ENCODE measurements at places on chromosomes 7 and 10.

DNA sequence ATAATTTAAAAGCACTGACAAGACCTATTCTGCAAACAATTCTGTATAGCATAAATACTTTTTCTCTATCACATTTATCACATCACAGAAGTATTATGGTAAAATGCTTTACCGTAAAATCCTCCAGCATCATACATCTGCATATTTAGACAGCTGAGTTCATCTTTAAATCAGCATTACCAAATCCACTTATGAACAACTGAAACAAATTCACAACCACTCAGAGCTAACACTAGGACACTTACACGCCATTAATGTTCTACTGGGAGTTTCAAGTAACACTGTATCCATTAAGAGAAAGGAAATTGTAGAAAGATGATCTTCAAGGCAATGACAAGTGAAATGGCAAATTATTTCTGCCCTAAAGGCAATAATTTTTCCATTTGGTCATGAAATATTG lies 105.7 kb upstream of the DKK1 start:
- DNase-seq = no peak

DNA sequence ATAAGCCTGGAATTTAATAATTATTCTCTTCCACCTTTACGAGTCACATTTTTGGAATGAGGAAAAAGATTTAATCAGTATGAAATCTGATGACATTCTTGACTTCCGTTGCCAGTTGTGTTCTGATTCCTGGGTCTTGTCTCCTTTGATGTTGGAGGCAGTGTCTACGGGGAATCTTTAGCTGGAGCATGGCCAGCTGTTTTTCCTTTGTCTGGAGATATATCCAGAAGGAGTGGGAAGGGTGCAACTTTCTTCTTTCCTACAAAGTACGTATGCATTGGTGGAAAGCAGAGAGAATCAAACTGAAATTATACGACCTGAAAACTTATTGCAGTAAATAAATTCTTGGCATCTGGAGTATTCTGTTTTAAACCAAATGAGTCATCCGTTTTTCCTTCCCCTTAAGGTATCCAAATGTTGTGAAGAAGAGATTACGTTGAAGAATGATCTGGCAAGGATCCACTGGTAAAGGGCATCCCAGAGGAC lies 6.9 kb upstream of the GNG11 start:
- no peak for DNase-seq

- no peak for DNase-seq
Measured at GRCh38 chr7:68911754-68912153, 686.5 kb upstream of the AUTS2 start.

- no peak for DNase-seq
Measured at GRCh38 chr7:112770051-112770450, 20.1 kb downstream of the TMEM168 start.

GRCh38 chr7:15057272-15057671 lies 154.7 kb upstream of the DGKB start:
- no peak for DNase-seq

DNA sequence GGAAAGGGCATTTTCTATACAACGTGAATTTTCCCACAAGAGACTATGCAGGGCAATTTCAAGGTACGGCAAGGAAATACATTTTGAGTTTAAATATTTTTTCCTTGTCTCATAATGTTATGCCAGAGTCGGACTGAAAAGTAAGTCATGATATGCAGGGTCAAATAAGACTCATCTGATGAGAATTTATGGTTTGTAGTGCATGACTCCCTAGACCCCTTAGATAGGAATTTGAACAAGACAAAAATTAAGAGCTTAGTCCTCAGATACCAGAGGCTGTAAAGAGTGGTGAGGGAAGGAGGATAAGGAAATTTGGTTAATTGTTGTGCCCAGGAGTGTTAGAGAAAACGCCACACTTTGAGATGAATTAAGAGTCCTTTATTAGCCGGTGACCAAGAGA lies 616.6 kb downstream of the XPNPEP1 start:
- no peak for DNase-seq

GRCh38 chr10:48670978-48671913 lies 13.4 kb upstream of the WDFY4 start:
- DNase-seq = no peak

- no peak for DNase-seq
Measured at GRCh38 chr10:11169976-11170375, 152.3 kb downstream of the CELF2 start.

DNA sequence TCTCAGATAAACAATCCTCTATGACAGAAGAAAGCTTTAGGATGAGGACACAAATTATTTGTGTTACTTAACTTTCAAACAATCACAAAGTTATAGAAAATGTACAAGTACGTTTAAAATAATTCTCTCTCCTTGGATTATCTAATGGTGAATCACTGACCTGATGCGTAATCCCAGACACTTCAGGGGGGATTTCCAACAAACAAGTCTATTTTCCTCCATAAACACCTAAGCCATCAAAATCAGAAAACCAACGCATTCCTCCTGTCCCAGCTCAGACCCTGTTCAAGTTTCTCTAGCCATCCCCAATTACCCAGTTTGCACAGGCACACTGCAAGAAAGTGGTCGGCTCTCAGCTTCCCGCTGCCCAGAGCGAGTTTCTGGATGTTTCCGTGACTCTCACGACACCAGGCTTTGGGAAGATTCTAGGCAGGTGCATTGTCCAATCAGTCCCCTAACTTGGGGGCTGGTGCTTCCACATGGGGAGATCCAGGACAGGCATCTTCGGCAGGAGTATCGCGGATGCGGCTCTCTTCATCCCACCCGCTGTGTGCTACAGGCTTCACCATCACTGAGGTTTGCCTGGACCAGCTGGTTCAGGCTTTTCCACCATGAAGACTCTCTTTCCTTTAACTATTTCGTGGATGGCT lies 200.0 kb downstream of the ZMYND11 start:
- no peak for DNase-seq

GRCh38 chr7:39969431-39969830 lies 19.4 kb downstream of the CDK13 start:
- no peak for DNase-seq

DNA sequence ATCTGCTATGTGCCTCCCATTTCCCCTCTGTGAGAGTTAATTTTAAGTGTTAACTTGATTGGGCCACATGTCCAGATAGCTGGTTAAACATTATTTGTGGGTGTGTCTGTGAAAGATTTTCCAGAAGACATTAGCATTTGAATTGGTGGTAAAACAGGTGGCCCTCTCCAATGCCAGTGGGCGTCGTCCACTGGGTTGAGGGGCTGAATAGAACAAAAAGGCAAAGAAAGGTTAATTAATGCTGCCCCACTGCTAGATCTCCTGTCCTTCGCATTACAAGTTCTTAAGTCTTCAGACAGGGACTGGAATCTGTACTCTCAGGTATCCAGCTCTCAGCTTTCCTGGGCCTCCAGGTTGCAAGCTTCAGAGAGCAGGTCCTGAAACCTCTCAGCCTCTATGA lies 1160.9 kb upstream of the LRRN3 start:
- no peak for DNase-seq

DNA sequence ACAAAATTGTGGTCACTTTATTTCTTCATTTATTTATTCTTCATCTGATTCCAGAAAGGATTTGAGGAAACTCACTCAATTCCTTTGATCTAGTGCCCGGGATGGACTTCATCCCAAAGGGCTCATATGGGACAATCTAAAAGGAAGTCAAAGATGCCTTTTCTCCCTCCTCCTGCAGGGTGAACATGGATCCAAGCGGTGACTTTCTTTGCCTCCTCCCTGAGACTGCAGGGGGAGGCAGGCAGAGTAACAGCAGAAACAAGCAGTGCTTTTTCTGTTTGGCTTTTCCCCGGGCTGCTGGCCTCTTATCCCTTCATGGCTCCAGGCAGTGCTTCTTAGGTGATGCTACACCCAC lies 10.0 kb upstream of the DNMBP start:
- no peak for DNase-seq

GRCh38 chr10:120131183-120131582 lies 238.7 kb downstream of the SEC23IP start:
- no peak for DNase-seq

Measured in GM04504 (cell line).